ENCODE measurements at places on chromosomes 6 and 20.

GRCh38 chr6:7794509-7794908 is 68.6 kb downstream of the BMP6 start:
- DNase-seq, result no peak

- DNase-seq, result no peak
Observed at GRCh38 chr20:14919501-14920081, 582.2 kb upstream of the FLRT3 start.

DNA sequence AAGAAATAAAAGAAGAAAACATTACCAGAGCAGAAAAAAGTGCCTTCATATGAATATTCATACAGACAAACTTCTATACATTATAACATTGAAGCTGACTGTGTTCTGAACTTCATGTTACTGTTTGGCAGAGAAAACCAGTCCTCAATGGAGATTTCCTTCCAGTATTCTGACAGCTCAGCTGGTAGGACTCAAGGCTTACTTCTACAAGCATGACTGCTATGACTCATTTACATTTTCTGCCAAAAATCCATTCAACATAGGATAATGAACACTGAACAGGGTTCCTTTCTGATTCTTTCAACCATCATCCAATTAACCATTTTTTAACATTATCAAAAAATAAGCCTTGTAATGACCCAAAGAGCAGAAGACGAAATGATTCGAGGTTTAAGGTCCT is 25.4 kb downstream of the COL9A1 start:
- no peak for DNase-seq

DNA sequence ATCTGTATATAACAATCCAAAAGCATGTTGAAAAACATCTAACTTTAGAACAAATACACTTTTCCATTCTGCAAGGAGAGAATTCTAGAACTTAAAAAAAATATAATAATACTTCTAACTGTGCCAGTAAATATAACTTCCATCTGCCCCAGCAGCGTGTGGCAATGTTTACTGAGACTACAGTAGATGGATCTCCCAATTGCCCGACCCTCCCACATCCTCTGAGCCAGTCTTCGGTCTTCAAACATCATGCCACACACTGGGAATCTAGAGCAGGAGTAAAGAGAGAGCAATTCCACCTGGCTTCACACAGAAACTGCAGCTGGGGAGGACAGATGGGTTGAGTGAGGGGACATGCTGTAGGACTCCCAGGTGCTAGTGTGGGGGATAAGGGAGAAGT is 121.3 kb upstream of the NHSL1 start:
- DNase-seq, result no peak

DNA sequence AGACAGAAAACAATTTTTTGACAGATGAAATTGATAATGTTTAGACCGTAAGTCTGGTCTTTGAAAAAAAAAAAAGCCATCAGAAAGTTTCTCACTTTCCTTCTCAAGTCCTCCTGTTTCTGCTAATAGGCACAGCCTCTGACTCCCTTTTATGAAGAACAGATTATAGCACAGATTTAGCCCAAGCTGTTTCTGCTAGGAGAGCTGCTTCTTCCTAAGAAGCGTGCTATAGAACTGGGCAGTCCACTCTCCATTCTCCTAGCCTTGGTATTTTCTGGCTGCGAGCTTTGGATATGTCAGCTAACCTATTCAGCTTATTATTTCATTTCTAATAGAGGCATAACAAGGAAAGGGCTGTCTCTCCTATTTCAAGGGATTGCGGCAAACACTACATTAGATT is 112.5 kb downstream of the SGK1 start:
- DNase-seq, result no peak

- no peak for DNase-seq
Observed at GRCh38 chr6:104954190-104954797, 2.6 kb upstream of the LIN28B start.

DNA sequence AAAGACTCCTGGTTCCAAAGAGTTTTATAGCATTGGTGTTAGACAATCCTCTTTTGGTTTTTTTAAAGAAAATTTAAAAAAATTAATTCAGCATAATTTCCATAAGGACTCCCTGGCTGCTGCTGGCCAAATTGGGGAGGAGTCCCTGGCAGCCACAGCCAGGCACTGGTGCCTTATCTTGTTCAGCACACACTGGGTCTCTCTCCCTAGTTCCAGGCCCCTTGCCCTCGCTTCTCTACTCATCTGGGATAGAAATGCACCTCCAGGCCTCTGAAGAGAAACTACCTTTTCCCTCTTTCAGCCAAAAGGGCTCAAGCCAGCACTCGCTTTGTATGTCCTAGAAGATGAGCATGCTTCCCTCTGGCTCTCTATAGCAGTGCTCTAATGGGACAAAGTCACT is 13.4 kb upstream of the MAPK13 start:
- DNase-seq, result no peak

DNA sequence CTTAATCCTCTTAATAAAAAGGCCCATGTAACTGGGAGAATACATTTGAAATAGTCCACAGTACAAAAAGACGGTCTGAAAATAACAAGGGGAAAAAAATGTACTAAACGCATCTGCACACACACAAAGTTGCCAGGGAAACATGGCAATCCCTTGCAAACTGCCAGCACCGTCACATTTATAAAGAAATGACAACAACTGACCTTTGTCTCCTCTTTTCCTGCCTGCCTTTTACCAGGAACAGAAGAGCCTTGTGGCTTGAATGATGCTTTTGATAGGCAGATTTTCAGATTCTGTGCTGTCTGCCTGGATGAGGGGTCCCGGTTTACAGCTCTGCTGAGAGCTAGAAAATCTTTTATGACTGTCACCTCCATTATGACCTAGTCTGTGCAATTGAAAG is 308.6 kb upstream of the ZFP64 start:
- DNase-seq, result no peak

- no peak for DNase-seq
Observed at GRCh38 chr20:60477958-60478357, 519.7 kb downstream of the CDH26 start.

- no peak for DNase-seq
Observed at GRCh38 chr6:128605961-128606360, 85.6 kb upstream of the PTPRK start.

DNA sequence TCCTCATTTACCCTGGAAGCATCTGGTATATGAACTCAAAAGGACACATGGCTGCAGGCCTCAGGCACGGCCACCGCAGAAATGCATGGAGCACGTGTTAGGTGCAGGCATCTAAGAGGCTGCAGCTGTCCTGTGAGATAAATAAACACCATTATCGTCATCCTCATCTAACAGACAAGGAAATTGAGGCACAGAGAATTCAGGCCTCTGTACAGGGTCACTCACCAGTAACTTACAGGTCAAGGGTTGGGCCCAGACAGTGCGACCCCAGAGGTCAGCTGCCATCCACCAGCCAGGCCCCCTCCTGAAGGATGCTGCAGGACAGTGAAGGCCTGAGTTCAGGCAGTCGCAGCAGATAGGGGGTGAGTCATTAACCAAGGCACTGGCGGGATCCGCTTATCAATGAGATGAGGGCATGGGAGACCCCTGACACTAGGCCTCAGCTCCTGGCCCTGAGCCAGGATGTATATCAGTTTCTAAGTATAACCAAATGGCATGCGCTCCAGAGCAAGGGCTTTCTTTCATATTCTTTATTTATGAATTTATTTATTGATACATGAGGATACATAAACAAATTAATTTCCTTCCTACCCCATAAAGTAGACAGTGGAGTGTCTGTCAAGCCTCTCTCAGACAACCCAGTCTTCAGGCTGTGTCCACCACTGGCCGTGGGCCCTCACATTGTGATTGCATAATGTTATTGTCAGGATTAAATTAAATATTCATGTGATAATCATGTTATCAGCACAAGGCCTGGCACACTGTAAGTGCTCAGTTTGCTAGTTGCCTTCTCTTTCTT is 316.9 kb downstream of the QKI start:
- no peak for DNase-seq

DNA sequence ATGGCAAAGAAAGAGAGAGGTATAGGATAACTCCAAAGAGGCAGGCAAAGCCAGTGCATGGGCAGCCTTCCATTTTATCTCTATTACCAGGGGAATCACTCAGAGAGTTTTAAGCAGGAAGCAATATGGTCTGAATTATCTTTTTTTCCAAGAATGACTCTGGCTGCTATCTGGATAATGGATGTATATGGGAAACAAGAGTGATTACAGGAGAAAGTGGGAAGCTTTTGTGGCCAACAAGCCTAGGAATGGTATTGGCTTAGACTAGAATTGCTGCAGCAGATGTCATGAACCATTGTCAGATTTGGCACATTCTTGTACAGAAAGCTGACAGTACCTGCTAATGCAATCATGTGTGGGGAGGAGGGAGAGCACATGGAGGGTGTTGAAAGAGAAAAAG is 73.0 kb upstream of the BTBD3 start:
- no peak for DNase-seq

DNA sequence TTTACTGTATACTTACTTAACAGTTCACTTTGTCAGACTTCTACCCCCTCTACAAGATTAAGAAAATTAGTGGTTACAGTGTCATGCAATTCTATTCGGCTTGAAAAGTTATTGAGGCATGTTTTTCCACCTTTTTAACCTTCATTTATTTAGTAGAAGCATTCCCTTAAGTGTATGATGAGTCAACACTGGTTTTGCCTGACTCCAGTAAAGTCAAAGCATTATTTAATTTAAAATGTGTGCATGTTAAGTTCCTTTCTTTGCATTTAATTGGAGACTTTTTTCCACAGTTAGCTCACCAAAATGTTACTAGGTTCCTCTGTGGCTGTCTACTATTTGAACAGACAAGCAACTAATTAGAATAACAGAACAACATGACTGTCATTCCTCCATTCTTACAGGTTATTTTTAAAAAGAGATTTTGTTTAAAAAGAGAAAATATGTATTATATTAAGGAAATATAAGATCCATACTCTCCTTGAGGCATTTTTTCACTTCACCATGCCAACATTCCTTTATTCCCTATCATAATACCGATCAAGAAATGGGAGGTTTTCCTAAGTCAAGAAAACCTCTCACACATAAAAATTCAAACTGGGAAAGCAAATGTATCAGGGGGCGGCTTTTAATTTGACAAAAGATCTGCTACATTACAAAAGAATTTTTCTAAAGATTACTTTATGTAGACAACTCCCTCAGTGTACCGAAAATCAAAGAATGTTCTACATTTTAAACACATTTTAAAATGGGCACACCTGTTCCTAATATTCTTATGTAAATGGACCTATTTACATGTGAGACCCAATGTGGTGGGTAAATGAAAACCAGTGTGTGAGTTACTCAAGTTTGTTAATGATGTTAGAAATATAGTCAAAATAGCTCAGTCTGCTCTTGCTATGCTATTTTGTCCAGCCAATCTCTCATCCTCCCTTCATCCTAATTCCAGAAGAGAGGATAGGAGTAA is 361.2 kb downstream of the UTRN start:
- DNase-seq, result no peak

GRCh38 chr6:25404091-25404490 is 124.9 kb downstream of the CARMIL1 start:
- DNase-seq, result no peak

GRCh38 chr6:36072681-36073080 is 45.1 kb downstream of the MAPK14 start:
- no peak for DNase-seq

DNA sequence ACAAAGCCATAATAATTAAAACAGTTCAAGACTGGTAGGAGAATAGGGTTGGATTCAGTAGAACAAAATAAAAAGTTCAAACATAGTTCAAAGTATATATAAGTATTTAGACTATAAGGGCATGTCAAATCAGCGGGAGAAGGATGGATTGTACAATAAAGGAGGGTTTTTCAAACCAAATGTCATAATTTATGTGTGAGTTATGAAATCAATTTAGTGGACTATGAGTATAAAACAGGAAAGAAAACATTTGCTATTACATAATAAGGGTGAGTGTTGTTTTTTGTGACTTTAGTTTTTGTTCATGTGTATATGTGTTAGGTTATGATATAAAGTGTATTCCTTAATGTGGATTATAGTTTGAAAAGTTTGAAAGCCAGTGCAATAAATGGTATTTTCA is 10.6 kb downstream of the ORC3 start:
- DNase-seq, result no peak

DNA sequence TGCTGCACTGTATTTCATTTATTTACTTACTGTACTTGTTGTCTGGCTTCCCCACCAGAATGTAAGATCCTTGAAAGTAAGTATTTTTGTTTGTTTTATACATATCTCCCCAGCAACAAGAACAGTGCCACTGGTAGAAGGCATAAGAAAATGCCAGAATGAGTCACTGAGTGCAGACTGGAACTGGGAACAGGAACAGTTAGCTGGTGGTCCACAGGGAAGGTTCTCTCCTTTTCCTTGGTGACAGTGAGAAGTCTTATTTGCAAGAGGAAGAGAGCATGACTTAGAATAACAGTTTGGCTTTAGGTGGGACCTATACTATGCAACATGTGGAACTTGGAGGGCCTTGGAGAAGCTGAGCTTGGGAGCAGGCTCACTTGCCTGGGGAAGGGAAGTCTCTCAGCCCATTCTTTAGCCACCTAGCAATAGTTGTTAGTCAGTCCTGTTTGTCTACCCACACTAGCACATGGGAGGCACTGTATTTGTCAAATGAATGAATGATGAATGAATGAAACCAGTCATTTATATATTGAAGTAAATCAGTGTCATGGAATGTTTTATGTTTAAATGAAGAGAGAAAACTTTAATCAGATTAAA is 203.5 kb downstream of the KCNQ5 start:
- DNase-seq, result no peak

DNA sequence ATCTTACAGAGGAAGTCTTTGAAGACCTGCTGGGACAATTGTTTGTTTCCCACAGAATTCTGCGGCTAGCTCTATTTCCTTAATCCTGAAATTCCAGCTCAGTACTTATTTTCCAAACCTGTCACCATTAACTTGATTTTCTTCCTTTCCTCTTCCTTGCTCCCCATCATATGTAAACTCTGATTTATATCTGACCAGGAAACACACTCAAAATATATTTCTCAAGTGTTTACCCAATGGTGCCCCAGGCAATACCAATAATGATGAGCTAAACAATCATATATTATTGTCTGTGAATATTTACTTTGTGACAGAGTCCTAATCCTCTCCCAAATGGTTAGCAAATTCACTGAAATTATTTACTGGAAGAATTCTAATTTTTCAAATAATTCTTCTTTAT is 597.3 kb downstream of the PKHD1 start:
- no peak for DNase-seq

- DNase-seq, result no peak
Observed at GRCh38 chr20:5548902-5549599, 201.2 kb upstream of the SHLD1 start.
